Activated CD4-positive, alpha-beta T cell treated with anti-CD3 and anti-CD28 coated beads, Interleukin-2, Interleukin-4, amounts not matched to agents 100 ng/mL and 50 ng/mL, durations not matched to agents 16 hours and 8 hours (primary cell): ENCODE measurements at places on chromosomes 12 and 14.
A peak's percentile ranks its signal among the peaks of the same experiment; 100 is the strongest.

GRCh38 chr12:101653030-101653429 lies 44.4 kb upstream of the CHPT1 start:
- no peak for DNase-seq

GRCh38 chr12:12441843-12442461 lies 85.1 kb downstream of the BORCS5 start:
- peak; percentile 80 for DNase-seq

DNA sequence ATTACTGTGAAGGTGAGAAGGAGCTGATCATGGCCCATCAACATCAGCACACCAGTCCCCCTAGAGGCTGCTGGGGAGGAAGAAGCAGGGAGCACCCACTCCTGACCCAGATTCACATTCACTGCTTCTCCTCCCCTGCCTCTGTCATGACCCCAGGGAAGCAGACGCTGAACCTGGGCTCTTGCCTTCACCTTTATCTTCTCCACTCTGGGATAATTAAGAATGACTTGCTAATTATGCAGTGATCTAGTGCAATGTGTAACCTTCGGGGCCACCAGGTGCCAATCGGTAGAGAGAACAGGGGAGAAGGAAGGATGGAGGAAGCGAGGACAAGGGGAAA lies 44.4 kb upstream of the IQSEC3 start:
- DNase-seq, result no peak

DNA sequence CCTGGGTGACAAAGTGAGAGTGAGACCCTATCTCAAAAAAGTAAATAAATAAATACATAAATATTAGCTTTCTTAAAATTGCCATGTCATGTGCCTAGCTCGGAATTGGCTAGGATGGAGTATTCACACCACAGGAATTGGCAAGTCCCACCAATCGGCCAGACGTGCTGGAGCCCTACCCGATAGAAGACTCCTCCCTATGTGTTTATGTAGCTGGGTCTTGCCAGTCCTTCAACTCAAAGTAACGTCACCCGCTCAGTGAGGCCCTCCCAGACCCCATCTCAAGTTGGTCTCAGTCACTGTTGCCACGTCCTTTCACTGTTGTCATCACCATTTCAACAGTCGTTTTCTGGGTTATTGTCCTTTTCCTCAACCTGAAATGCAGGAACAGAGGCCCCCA lies 20.2 kb downstream of the VRTN start:
- no peak for DNase-seq

GRCh38 chr12:69671597-69671996 lies 27.5 kb downstream of the BEST3 start:
- DNase-seq, result no peak

GRCh38 chr12:93634416-93634815 lies 42.8 kb upstream of the CRADD start:
- DNase-seq, result no peak

DNA sequence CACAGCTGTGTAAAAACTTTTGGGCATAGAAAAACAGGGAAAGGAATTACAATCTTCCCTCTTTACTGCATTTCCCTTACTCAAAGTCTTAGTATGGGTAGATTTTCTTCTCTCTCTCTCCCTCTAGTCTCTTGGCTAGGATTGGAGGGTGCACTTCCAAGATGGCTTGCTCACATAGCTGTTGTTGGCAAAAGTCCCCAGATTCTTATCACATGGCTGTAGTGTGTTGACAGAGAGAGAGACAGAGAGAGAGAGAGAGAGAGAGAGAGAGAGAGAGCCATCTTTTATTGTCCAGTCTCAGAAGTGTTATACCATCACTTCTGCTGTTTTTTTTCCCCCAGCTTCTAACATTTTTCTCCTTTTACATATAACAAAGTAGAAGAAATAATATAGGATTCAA lies 6.3 kb upstream of the OR4E2 start:
- DNase-seq, result no peak

DNA sequence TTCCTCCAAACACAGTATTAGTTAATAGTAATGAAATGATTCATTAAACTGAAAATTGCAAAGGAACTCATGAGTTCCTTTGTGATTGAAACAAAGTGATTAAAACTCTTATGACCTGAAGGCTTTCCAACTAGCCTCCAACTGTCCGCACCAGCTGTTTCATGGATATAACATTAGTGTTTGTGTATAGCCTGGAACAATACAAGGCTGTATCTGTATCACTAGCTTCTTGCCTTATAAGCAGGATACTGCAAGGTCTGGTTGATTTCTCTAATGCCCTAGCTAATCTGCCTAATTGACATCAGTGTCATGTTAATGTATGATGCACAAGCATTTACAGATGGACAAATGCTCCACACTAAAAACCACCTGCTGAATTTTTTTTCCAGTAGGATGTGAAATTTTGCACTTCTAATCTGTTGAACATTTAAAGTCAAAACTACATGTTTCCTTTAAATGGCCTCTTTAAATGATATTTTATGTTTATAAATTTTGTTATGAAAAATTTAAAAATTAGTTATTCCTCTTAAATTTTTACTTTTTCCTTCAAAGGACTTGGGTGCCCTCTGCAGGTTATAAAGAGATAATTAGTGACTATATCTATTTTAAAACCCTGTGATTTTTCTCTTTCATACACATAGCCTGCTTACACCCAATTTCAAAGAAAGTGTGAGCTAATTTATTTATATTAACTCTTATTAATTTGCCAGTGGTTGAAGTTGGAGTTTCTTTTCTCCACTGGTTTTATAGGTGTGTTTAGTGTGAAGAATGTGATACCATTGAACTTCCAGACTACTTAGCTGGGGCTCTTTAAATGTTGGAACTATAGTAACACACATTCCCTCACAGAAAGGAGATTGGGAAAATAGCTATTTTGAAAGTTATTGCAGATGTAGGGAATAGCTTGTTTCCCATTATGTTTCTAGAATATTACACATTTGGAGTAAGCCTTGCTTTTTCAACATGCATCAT lies 25.4 kb downstream of the AP5M1 start:
- DNase-seq, result no peak
